ENCODE measurements at places on chromosomes 7 and 10. TPM values are rescaled to one million over a fixed set of nuclear protein-coding genes. Genes with fewer than 3 reads are reported as not detected.

The C10orf71 gene
- 228 TPM for total RNA-seq

The SUN3 gene
- not detected for total RNA-seq

The CALHM3 gene
- total RNA-seq, result not detected

The AKR1C4 gene
- total RNA-seq, result not detected

The WNT8B gene
- total RNA-seq, result not detected

The GBX1 gene
- total RNA-seq, result not detected

The PHYHIPL gene
- total RNA-seq, result not detected

DNA sequence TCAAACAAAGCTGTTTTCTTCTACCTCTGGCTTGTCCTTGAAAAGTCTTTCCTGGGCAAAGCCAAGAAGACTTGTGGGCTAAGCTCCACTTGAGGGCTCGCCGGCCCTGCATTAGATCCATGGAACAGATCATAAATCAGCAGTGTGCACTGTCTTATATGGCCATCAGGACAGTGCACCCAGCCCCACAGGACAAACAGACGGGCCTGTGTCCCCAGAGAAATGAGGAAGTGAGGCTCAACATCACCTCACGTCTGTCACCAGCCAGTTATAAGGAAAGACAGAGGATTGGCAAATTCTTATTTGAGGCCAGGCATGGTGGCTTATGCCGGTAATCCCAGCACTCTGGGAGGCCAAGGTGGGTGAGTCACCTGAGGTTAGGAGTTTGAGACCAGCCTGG lies 12.3 kb upstream of the IFT22 start:
- H3K27me3 ChIP-seq, result no peaks in the 10 kb centered on the region
- H3K36me3 ChIP-seq, result no peaks in the 10 kb centered on the region
- no peak overlapping the region for H3K27ac ChIP-seq
- no peak overlapping the region for H3K4me3 ChIP-seq
- no peak for DNase-seq

- no peaks in the 10 kb centered on the region for H3K4me1 ChIP-seq
- H3K27ac ChIP-seq, result no peak overlapping the region
- H3K36me3 ChIP-seq, result no peaks in the 10 kb centered on the region
- H3K4me3 ChIP-seq, result no peak overlapping the region
Measured at GRCh38 chr7:101378751-101379174, 16.1 kb downstream of the COL26A1 start.

DNA sequence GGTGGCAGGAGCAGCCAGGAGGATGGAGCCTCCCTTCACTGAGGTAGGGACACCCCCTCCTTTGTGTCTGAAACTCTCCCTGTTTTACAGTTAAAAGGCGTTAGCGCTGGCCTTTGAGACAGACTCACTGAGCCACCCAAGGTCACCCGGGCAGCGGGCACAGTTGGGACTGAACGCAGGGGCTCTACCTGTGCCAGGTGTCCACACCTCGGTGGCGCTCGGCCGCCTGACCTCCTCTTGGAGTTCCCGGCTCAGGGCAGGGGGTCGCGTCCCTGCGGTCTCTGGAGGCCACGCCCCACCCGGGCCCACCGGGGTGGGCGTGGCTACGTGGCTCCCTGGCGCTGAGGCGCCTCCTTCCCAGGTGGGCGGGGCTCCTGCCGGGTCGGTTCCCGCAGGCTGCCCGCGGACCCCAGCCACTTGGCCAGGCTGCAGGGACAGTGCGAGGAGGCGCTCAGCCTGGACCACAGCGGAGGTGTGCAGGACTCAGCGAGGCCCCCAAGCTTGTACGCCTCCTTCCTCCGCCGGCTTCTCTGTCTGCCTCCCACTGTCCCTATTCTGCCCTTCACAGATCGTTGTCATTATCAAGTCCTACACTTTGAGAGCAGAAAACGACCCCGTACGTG lies 39.9 kb upstream of the LEP start:
- H3K4me1 ChIP-seq, result no peaks in the 10 kb centered on the region
- DNase-seq, result no peak
- no peaks in the 10 kb centered on the region for H3K36me3 ChIP-seq
- no peak overlapping the region for H3K27ac ChIP-seq
- H3K4me3 ChIP-seq, result peak overlapping the region; percentile 34

GRCh38 chr10:91860885-91861284 lies 48.4 kb downstream of the FGFBP3 start:
- no peak for DNase-seq
- no peaks in the 10 kb centered on the region for H3K27me3 ChIP-seq
- H3K27ac ChIP-seq, result no peak overlapping the region
- H3K4me1 ChIP-seq, result no peaks in the 10 kb centered on the region

DNA sequence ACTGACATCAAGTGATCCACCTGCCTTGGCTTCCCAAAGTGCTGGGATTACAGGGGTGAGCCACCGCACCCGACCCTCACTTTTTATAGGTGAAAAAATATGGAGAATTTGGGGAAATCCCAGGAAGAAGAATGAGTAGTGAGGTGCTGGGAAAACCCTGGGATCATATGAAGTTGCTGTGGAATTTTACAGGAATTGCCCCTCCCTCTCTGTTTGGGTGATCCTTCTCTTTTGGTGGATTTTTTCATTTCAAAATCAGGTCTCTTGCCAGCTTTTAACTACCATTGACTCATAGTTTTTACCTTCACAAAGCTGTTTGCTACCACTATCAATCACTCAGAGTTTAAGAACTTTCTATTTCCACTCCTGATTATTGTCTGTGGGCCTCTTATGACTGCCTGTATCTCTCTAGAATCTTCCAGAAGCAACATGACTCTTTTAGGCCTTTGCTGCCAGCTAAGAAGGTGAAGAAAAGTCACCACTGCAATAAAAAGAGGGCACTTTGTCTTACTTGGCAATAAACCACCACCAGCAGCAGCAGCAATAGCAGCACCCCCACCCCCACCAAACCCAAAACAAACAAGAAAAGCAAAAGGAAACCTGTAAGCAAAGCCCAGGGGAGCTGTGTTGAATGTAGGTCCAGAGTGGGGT lies 4.0 kb upstream of the GIMAP8 start:
- no peak for DNase-seq
- H3K4me1 ChIP-seq, result peaks cover 35% of the 10 kb centered on the region
- H3K4me3 ChIP-seq, result no peak overlapping the region

GRCh38 chr10:22341190-22341925 lies 3.9 kb upstream of the SPAG6 start:
- H3K27me3 ChIP-seq, result peaks cover 90% of the 10 kb centered on the region
- peak overlapping the region; percentile 96 for H3K27ac ChIP-seq
- no peaks in the 10 kb centered on the region for H3K36me3 ChIP-seq
- H3K4me1 ChIP-seq, result peaks cover 18% of the 10 kb centered on the region
- DNase-seq, result no peak

- no peak for DNase-seq
- peaks cover 18% of the 10 kb centered on the region for H3K4me1 ChIP-seq
Measured at GRCh38 chr10:96613576-96613975, 26.8 kb upstream of the TM9SF3 start.

DNA sequence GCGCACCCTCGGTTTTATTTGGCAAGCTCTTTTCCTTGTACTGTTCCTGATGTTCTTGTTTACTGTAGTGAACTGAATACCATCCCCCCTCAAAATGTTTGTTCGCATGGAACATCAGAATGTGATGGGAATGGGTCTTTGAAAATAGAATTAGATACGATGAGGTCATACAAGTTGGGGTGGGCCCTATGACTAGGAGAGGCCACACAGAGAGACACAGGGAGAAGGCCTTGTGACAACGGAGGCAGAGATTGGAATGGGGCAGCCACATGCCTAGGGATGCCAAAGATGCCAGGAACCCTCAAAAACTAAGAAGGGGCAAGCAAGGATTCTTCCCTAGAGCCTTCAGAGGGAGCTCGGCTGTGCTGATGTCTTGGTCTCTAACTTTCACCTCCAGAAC lies 123.6 kb downstream of the FAM204A start:
- no peak for DNase-seq
- no peaks in the 10 kb centered on the region for H3K4me1 ChIP-seq
- no peaks in the 10 kb centered on the region for H3K27me3 ChIP-seq
- no peak overlapping the region for H3K27ac ChIP-seq
- H3K36me3 ChIP-seq, result no peaks in the 10 kb centered on the region
- no peak overlapping the region for H3K4me3 ChIP-seq

DNA sequence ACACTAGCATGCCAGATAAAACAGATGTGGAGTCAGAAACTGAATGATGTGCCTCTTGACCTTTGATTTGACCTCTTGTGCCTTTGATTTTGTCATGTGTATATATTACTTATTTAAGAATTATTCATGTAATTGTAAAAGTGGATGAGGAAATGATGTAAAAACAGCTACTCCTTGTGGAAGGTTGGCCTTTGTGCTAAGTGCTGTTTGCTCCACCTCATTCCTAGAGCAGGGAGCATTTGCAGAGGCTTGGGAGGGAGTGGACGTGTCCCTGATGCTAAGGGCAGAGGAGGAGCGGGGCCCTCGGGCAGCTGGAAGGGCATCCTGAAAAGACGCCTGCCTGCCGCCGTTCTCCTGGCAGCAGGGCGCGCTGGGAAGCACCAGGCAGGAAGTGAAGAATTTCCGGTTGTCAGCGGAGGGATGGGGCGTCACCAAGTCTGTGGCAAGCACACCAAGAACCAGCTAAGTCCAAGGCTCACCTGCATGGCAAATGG lies 197.6 kb upstream of the ZNF32 start:
- H3K27ac ChIP-seq, result peak overlapping the region; percentile 91
- no peak for DNase-seq
- H3K36me3 ChIP-seq, result no peaks in the 10 kb centered on the region
- no peak overlapping the region for H3K4me3 ChIP-seq

DNA sequence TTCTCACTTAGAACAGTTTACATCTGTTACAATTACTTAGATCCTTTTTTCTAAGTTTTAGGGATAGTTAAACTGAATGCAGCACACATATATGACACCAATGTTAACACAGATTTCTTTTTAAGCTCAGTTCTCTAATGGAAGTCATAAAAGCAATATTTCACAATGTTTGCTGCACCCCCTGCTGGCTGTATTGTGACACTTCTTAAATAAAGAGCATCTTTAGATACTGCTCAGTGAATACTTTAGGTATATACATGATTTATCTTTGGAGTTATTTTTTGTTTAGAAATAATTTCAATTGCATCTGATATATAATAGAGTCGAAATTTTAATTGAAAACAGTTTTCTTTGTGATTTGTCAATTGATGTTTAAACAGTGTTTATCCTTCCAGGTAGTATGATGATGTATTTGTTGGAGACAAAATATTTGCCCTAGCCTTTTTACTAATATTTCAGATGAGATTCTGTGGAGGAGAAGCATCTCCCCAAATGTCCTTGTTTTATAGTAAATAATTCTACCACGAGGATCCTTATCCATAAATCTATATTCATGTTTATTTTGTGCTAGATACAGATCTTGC lies 174.4 kb downstream of the ST7 start:
- no peak overlapping the region for H3K27ac ChIP-seq
- no peaks in the 10 kb centered on the region for H3K36me3 ChIP-seq
- H3K27me3 ChIP-seq, result no peaks in the 10 kb centered on the region

- peaks cover 23% of the 10 kb centered on the region for H3K4me1 ChIP-seq
- DNase-seq, result peak; percentile 38
- H3K27ac ChIP-seq, result peak overlapping the region; percentile 67
- H3K4me3 ChIP-seq, result no peak overlapping the region
Measured at GRCh38 chr10:31581741-31582323, 262.8 kb downstream of the ZEB1 start.

GRCh38 chr7:139731802-139732470 lies 45.9 kb downstream of the HIPK2 start:
- no peaks in the 10 kb centered on the region for H3K36me3 ChIP-seq
- H3K27me3 ChIP-seq, result no peaks in the 10 kb centered on the region
- H3K4me3 ChIP-seq, result no peak overlapping the region
- peak; percentile 93 for DNase-seq
- peaks cover 96% of the 10 kb centered on the region for H3K4me1 ChIP-seq

- H3K4me1 ChIP-seq, result no peaks in the 10 kb centered on the region
- H3K4me3 ChIP-seq, result no peak overlapping the region
- H3K27me3 ChIP-seq, result no peaks in the 10 kb centered on the region
Measured at GRCh38 chr10:18533896-18534295, 117.5 kb downstream of the NSUN6 start.

GRCh38 chr7:131536361-131536849 lies 20.0 kb downstream of the PODXL start:
- H3K4me3 ChIP-seq, result no peak overlapping the region

- no peak overlapping the region for H3K27ac ChIP-seq
- no peaks in the 10 kb centered on the region for H3K36me3 ChIP-seq
- no peaks in the 10 kb centered on the region for H3K4me1 ChIP-seq
- H3K4me3 ChIP-seq, result no peak overlapping the region
- no peak for DNase-seq
Measured at GRCh38 chr7:29359482-29360093, 165.0 kb downstream of the CHN2 start.

- H3K27ac ChIP-seq, result no peak overlapping the region
- no peak for DNase-seq
- H3K36me3 ChIP-seq, result peaks cover 7% of the 10 kb centered on the region
Measured at GRCh38 chr7:16712916-16713315, 40.6 kb upstream of the TSPAN13 start.

DNA sequence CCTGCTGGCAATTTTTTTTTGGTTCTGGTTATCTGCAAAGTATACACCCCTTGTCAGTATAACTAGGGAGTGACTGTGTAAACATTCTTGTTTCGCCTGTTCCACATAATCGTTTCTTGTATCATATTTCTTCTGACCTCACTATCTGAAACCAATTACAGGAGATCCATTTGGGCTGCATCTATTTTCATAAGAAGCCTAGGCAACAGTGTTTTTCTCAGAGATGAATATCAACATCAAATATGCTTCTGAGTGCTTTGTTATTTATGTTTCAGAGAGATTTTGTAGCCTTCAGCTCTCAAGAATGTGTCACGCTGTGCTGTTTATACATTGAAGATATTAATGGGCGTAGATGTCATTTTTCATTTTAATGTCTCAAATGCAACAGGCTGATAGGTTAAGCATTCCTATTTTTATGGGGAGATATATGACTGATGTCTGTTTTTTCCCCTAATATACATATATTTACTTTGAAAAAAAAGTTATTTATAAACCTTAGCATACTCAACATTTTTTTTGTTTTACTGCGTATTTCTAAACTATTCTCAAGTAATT lies 115.5 kb downstream of the FOXP2 start:
- no peaks in the 10 kb centered on the region for H3K27me3 ChIP-seq
- no peak overlapping the region for H3K27ac ChIP-seq
- H3K36me3 ChIP-seq, result no peaks in the 10 kb centered on the region
- no peaks in the 10 kb centered on the region for H3K4me1 ChIP-seq
- no peak overlapping the region for H3K4me3 ChIP-seq

DNA sequence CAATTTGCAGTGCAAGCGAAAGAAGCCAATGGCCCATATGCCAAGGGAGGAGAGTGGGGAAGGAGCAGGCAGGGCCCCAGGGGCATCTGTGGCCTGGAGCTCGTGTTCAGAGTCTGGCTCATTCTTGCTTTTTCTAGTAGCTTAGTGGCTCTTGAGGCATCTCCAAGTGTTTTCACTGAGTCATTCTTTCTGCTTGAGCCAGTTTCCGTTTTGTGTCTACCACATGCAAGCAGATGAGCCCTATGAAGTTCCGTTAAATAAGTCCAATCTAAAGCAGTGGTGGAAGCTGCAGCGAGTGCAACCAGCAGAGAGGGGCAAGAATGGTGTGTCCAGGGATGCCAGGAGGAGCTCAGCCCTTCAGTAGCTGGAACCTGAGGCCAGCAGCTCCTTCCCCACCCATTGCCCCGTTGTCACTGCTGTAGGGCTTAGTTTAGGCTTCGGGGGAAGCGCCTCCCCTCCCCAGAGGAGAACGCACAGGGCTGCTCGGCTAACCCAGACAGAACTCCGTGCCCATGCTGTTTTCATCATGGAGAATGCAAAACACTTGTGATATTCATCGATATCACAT lies 57.4 kb upstream of the EBF3 start:
- no peak for DNase-seq
- H3K36me3 ChIP-seq, result no peaks in the 10 kb centered on the region
- no peaks in the 10 kb centered on the region for H3K27me3 ChIP-seq
- H3K27ac ChIP-seq, result no peak overlapping the region
- H3K4me1 ChIP-seq, result no peaks in the 10 kb centered on the region

- no peak overlapping the region for H3K4me3 ChIP-seq
- H3K4me1 ChIP-seq, result no peaks in the 10 kb centered on the region
- no peak overlapping the region for H3K27ac ChIP-seq
- DNase-seq, result no peak
Measured at GRCh38 chr7:157540020-157540419, 203.2 kb downstream of the DNAJB6 start.

All from heart left ventricle (tissue), 16 donors.